ENCODE measurements at places on chromosomes 3 and 15.

- DNase-seq: no peak
These were observed 220.3 kb downstream of the CACNA2D3 start for GRCh38 chr3:54342676-54343075.

- peak; percentile 36 for DNase-seq
These were observed 513.7 kb downstream of the FOXP1 start for GRCh38 chr3:71069797-71070196.

GRCh38 chr3:54366839-54367238, 244.5 kb downstream of the CACNA2D3 start:
- no peak for DNase-seq

- DNase-seq: no peak
These were observed 42.2 kb downstream of the ZNF609 start for GRCh38 chr15:64502551-64502950.

GRCh38 chr3:65907232-65908130, 131.2 kb downstream of the MAGI1 start:
- DNase-seq: no peak

GRCh38 chr3:127473244-127474024, 117.1 kb downstream of the TPRA1 start:
- DNase-seq: peak; percentile 65

GRCh38 chr3:108388136-108389132, 92.1 kb downstream of the HHLA2 start:
- DNase-seq: peak; percentile 18

Data from GM13977 (cell line).